Amniotic stem cell (primary cell): ENCODE measurements at places on chromosomes 7 and 10.

- no peak for DNase-seq
These were observed 69.3 kb downstream of the HIPK2 start for GRCh38 chr7:139708541-139708940.

DNA sequence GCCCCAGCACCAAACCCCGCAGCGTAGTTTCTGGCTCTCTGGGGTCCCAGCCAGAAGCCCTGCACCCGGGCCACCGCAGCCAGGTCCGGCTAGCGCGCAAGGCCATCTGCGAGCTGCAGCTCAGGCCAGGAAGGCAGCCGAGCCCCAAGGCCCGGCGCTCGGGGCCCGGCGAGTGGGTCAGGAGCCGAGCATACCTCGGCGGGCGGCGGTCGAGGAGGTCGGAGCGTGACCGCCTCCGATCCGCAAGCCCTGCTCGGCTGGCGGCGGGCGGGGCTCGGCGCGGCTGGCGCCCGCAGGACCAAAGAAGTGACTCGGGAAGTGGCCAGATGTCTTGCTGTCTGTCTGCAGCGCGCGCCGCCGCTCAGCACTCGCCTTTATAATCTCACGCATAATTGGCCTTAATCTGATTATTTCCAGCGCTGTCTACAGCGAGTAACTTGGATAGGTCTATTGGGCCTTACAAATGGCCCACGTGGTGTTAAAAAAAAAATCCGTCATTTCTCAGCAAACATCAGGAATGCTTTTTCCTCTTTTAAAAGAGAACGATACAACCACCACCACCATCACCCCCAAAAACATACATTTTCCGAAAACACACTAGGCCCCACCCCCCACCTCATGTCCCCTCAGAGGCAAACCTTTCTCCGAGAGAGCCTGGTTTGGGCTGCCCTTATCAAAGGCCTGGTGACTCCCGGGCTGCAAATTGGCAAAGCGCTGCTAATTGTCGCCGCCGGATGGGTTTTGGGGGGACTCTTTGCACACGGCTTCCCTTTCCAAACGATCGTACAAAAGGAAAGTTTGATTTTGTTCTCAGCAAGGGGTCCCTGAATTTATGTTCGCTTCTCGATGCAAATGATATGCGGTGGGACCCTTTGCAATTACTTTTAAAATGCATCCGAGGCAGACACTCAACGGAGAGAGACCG is at the start of gene DRGX:
Gene DRGX, minus strand, starts transcription at position 349 of the 925 bp plus-strand sequence. CDS start 649 bp downstream, outside the sequence.
- no peak for DNase-seq

- no peak for DNase-seq
These were observed 79.8 kb downstream of the ZNF92 start for GRCh38 chr7:65453341-65454030.

DNA sequence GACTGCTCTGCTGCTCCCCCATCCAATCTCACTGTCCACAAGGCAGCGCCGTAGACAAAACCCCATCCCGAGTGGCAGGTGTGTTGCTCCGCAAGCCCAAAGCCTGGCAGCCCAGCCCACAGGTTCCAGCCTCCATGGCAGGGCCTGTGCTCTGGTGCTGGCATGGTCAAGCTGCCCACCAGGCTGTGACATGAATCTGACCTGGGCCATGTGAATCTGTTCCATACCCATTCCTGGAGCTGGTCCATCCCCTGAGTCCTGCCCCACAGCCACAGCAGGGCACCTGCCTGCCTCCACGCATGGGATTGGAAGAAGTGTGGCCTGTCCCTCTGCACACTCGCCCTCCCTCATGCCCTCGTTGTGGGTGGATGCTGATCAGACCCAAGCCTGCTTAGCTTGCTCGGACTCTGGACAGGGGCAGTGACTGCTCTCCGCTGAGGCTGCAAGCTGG is 128.8 kb downstream of the PTPN20 start:
- DNase-seq, result no peak

- DNase-seq, result no peak
These were observed 32.0 kb upstream of the ARMS2 start for GRCh38 chr10:122422266-122422989.

GRCh38 chr7:68433462-68434070 is 1164.7 kb upstream of the AUTS2 start:
- no peak for DNase-seq

DNA sequence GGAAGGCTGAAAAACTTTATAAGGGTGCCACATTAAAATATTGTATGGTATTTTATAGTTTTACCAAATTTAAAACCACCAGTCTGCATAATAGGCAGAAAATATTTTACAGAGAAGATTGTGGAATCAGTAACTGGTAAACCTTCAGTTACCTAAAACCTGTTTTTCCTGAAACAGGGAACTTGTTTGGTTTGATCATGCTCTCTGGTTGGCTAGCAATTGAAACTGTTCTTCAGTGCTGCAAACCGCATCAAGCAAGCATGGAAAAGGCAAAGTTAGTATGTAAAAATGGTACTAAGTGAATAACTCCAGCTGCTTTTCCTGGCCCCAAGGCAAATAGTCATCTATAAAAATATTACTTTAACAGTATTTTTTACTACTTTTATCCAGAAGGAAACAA is 316.9 kb upstream of the LRRN3 start:
- no peak for DNase-seq

GRCh38 chr10:44517635-44518034 is 132.7 kb upstream of the CXCL12 start:
- DNase-seq, result no peak

- DNase-seq, result no peak
These were observed 29.7 kb downstream of the IMMP2L start for GRCh38 chr7:111532625-111533024.

GRCh38 chr7:55241958-55242357 is 123.2 kb upstream of the LANCL2 start:
- no peak for DNase-seq

DNA sequence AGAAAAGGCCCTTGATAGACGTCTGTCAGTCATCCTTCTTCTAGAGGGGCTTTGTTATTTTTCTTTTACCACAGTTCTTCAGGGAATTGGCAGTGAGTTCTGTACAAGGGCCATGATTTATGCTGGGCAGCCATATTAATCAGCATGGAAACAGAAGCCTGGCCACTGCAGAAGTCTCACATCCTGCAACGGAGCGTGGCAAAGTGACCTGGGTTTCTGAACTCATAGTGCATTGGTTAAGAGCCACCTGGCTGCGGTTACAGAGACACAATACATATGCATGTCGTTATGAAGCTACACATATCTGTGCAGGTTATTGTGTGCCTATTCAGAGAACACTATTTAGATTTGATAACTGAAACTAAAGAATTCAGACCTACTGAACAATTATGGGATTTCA is 419.4 kb upstream of the CELF2 start:
- no peak for DNase-seq

- DNase-seq, result no peak
These were observed 215.8 kb downstream of the MAD1L1 start for GRCh38 chr7:2016761-2017480.

DNA sequence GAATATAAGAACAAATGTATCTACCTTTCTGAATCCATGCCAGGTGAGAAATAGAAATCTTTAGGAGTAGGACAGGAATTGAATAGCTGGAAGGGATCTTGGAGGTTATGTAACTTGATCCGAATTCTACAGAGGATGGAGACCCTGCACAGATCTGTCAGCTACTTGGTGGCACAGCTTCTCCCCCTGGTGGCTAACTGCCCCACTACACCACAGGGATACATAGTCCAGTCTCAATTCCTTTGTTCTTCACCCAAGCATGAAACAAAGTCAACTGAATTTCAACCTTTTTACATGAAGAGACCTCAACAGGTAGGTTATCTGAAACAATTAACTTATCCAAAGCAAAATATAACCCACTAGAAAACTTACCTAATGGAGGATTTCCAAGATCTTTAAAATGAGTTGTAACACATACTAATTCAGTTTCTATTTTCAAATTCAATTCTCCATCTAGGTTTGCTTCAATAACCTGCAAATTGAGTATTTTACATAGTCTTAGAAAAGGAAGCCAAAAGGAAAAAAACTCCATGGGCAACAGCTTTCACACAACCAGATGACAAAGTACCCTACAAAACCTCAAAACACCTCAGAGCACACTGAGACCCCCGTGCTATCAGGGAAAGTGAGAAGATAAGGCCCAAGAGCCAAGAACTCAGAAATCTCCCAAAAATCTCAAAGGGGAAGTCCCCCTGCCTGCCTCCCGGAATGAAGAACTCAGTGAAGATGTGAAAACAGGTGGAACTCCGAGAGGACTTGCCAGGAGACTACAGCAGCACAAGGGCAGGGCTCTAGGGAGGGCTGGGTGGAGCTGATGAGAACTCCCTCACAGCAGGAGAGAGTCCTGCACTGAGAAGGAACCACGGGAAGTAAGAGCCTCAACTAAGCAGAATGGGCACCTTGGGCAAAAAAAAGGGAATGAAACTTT is 10.3 kb downstream of the HUS1 start:
- DNase-seq, result peak; percentile 17

- no peak for DNase-seq
These were observed 12.0 kb upstream of the TMEM213 start for GRCh38 chr7:138785587-138786437.

- DNase-seq, result no peak
These were observed 525.1 kb downstream of the KIF20B start for GRCh38 chr10:90226517-90226916.

- DNase-seq, result no peak
These were observed 270.8 kb upstream of the FZD8 start for GRCh38 chr10:35912615-35913569.

DNA sequence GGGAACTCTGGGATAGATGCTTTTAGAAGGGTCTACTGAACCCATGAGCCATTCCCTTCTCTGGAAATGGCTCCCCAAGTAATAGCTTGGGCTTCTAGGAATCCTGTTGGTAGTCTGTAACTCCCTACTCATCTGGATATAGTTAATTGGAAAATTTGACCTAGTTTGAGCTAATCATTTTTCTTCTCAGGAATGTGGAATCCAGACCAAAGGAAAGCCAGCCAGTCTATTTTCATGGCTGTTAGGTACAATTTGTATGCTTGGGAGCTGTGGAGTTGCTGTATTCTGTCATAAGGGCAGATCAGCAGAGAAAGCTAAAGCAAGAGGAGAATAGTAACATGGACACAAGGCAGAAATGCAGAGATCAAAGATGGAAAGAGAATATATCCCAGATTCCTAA is 71.6 kb upstream of the C1GALT1 start:
- no peak for DNase-seq

- no peak for DNase-seq
These were observed 8.6 kb upstream of the MNX1 start for GRCh38 chr7:157018997-157019608.

- no peak for DNase-seq
These were observed 31.5 kb upstream of the GSAP start for GRCh38 chr7:77447616-77448015.

GRCh38 chr10:75019370-75019769 is 92.1 kb upstream of the SAMD8 start:
- DNase-seq, result no peak

DNA sequence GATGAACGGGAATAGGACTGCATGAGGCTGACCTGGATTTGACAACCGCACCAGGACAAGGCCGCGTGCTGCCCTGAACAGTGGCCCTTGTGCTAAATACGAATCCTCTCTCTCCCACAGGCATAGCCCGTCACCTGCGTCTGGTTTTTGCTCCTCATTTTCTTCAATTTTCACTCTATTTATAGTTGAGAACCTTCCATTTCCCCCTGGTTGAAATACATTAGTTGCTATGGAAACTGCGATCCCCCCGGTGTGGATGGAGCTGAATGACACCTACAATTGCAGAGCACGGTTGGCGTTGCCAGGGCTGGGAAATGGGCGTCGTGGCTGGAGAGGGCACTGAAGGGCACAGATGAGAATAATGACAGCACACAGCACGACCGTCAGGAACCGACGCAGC is 158.6 kb upstream of the PITRM1 start:
- no peak for DNase-seq

- DNase-seq, result no peak
These were observed 62.7 kb downstream of the KAT6B start for GRCh38 chr10:74888962-74889661.

DNA sequence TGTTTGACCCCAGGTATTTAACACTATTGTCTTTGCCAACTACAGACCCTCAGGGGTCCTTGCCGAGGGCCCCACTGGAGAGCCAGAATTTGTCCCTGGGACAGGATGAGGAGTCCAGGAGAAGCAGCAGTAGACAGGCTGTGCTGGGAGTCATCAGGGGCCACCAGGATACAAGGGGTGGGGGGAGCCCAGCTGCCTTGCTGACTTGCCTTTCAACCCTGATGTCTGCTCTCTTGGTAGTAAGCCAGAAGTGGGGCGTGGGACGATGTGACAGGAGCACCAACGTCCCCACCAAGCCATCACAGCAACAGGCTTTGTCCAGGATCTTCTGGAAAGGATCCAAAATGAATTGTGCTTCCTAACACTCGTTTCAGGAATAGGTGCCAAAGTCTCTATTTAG is 62.4 kb upstream of the CDCA7L start:
- DNase-seq, result no peak

DNA sequence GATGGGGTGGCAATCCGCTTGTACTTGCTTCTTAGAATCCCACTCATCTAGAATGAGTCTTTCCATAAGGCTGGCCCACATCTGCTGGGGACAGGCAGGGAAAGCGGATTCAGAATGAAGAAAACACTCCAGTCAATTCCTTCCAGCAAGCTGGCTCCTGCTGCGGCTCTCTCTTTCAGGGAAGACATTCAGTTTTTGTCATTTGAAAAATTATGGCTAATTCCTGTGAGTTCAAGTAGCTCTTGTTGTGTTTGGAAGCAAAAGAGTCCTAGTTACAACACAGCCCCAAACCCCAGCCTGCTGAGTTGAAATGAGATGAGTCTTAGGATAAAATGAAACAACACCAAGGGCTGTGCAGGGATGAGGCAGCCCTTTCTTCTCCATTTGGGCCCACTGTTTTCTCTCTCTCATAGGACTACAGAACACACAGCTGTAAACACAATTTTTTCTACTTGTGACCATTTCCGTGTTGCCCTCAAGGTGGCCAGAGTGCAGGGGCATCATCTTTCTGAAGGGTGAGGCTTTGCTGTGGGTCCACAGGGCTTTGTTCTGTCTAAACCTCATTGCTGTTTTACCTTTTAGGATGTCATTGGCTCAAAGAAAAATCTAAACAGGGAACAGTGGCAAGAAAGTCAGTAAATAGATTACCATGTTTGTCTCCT is 90.8 kb upstream of the EEPD1 start:
- DNase-seq, result no peak

GRCh38 chr10:27619329-27619728 is 115.2 kb downstream of the RAB18 start:
- DNase-seq, result no peak

- DNase-seq, result no peak
These were observed 12.2 kb downstream of the COMTD1 start for GRCh38 chr10:75223507-75223906.

DNA sequence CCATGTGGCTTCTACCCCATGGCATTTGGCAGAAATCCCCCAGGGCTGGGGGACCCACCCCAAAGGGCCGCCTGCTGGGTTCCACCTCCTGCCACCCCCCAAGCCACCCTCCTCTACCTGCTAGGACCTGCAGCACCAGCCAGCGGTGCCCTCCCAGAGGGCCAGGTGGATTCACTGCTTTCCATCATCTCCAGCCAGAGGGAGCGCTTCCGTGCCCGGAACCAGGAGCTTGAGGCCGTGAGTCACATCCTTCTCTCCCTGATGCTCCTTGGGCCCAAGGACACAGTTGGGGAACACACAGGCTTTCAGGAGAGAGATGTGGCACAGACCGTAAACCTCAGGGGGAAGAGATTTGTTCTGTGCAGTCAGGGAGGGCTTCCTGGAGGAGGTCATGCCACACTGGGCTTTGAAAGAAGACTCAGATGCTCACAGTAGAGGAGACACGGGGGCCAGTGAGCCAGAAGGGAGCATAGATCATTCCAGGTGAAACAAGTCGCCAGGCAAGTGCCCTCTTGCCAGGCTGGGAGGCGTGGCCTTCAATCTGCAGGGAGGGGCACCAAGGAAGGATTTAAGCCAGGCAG is 11.5 kb upstream of the SH2B2 start:
- no peak for DNase-seq
